Activated CD8-positive, alpha-beta memory T cell treated with anti-CD3 and anti-CD28 coated beads, Interleukin-2, amount 10 ng/mL, durations not matched to agents 7 days and 5 days (primary cell): ENCODE measurements at places on chromosomes 11 and 22.

DNA sequence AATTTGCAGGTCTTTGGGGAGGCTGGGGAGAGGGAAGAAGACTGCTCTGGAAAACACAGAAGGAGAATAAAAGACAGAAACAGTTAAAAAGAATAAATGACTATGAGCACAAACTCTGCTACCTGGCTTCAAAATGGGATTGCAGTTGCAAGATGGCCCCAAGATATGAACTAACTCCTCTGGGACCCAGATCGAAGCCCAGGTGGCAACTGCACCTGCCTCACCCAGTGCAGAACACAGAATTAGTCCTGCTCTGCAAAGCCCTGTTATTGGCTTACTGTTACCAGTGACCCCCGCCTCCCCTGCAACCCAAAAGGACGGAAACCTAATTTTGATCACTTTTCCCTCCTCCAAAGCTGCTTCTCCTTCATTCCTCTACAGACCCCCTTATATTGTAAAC lies 35.9 kb upstream of the POU2AF1 start:
- DNase-seq: no peak

GRCh38 chr11:69821511-69822040 lies 2.4 kb upstream of the FGF3 start:
- no peak for DNase-seq

- no peak for DNase-seq
Measured at GRCh38 chr11:28104984-28105383, 3.0 kb downstream of the KIF18A start.

GRCh38 chr11:872799-873198 lies 30.1 kb downstream of the TSPAN4 start:
- no peak for DNase-seq

DNA sequence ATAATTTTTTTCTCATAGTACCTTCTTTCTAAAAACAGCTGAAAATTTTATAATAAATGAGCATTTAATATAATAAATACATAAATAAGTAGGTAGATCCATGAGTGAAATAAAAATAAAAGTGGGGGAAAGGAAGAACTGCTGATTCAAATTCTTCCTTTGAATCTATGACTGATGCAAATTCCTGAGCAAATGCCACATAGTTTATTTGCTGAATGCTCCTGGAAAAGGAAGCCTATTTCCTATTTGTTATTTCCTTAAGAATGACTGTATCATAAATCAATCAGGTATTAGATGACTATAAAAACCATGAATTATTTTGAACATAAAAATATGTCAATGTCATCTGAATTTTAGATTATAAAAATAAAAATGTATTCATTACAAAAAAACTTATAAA lies 16.6 kb downstream of the BTBD10 start:
- DNase-seq: no peak

DNA sequence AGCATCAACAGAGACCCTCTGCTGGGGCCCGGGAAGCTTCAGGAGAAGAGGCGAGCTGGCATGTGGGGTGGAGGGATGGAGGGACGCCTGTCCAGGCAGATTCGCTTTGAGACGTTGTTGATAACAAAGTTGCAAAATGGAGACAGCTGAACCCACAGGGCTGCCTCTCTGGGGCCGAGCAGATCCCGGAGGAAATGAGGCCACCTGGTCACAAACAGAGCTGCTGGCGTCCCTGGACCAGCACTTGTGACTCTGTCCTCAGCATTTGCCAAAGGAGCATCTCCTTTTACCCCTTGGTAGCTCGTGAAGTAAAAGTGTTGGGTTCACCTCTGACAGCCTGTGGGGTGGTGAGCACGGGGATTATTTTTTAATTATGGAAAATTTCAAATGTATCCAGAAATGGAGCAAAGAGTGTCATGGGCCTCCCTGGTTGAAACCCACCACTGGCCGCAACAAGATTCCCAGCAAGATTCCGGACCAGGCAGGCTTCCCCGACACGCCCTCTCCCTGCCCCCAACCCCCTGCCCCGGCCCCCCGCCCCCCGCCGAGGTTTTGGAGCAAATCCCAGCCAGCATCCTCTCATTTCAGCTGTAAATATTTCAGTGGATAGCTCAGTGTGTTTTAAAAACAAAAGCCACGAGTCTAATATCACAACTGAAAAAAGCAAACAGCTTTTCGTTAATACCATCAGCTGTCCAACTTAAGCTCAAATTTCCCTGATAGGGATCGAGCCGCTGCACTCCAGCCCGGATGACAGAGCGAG lies 20.3 kb downstream of the GRAMD4 start:
- no peak for DNase-seq

GRCh38 chr22:23158516-23159290 lies 13.4 kb downstream of the RAB36 start:
- no peak for DNase-seq

GRCh38 chr11:99554232-99554903 lies 533.6 kb downstream of the CNTN5 start:
- DNase-seq: no peak

- DNase-seq: no peak
Measured at GRCh38 chr11:41382927-41383326, 76.5 kb downstream of the LRRC4C start.

DNA sequence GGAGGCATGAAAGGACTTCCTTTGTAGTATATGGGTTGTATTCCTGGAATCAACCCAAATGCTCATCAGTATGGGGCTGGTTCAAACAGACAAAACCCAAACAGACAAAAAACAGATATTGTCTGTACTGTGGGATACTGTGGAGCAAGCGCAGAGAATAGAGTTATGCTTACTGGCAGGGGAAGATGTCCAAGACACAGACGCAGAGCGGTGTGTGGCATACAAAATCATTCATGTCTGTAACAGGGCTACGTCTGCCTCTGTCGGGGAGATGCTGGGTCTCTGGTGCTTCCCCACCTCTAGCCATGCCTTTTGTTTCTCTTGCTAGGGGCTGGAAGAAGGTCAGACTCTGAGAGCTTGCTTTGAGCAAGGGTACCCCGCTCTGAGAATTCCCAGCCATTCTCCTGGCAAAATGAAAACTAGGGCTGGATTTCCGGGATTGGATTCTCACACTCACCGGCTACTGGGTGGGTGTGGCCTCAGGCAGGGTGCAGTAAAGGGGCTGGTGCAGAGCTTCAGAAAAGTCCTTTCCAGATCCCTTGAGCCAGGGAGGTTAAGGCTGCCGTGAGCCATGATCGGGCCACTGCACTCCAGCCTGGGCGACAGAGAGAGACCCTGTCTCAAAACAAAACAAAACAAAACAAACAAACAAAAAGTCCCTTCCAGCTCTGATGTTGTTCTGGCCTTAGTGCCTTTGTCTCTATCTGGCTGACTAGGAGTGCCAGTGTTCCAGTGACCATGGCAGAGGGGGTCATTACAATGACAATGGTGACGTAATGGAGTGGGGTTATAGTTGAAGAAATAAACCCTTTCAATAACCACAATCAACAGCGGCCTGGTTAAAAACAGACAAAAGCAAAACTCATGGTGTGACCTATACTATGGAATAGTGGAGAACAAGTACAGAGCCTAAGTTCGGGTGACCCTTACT lies 2.9 kb upstream of the ABCC8 start:
- DNase-seq: no peak

GRCh38 chr11:1834779-1835670 lies at the start of gene SYT8:
SYT8 (plus strand) TSS chr11:1834990; CDS start chr11:1835106, 116 bp downstream.
- no peak for DNase-seq

- DNase-seq: peak; percentile 75
Measured at GRCh38 chr22:19143967-19144400, 467 bp downstream of the ESS2 start.

- no peak for DNase-seq
Measured at GRCh38 chr11:11552529-11553087, 69.2 kb downstream of the GALNT18 start.

- no peak for DNase-seq
Measured at GRCh38 chr22:23408321-23408720, 171.8 kb downstream of the IGLL1 start.
